Left lung (tissue), 14 donors: ENCODE measurements at places on chromosomes 1 and 21. TPM values are rescaled to one million over a fixed set of nuclear protein-coding genes. Genes with fewer than 3 reads are reported as not detected.
A peak's percentile ranks its signal among the peaks of the same experiment; 100 is the strongest.

DNA sequence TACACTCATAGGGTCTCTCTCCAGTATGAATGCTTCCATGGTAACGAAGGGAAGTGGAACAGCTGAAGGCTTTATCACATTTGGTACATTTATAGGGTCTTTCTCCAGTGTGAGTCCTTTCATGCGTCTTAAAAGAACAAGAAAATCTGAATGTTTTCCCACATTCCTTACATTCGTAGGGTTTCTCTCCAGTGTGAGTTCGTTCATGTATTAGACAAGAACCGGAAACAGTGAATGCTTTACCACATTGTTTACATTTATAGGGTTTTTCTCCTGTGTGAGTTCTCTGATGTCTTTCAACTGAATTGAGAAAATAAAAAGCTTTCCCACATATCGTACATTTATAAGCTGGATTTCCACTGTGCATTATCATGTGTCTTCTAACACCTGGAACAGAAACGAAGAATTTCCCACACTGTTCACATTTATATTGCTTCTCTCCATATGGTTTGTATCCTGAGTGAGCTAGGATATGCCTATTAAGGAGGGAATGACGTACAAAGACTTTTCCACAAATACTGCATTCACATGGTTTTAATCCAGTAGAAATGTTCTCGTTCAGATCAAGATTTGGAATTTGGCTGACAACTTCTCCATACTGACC is 3.4 kb downstream of the ZNF669 start:
- DNase-seq: no peak

Gene AQP10
- polyA plus RNA-seq: 0.13 TPM

DNA sequence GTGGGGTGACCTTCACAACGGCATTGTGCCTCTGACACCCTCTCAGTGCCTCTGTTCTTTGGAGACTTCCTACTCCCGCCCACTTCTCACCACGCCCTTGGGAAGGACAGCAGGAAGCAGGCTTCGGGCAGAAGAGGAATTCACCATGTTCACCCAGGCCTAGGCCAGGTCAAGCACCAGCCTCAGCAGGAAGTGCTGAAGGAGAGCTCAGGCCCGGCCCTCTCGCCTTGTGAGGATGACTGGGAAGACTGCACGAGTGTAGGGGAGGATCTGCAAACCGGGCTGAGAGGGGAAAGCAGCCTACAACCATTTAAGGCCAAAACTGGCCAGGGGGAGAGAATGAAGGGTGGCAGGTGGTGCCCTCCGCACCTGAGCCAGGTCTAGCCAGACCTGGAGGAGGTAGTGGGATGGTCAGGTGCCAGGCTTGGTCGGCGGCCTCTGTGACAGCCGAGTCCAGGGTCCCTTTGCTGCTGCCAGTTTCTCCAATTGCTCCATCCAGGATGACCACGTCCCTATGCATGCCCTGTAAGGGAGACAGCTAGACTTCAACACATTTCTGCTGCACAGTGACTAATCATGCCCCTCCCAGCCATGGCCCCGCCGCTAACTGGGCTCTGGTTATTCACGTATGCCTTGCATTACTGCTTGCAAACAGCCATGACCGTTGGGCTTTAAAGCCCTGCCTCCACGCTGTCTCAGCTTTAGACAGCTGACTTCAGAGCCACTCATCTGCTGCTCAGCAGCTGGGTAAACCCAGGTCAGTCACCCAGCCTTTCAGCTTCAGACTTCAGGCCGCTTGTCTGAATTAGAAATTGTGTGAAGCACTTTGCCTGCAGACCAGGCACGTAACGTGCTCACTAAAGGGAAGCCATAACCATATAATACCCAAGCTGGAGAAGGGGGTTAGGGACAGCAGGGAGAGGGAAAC is 8.9 kb downstream of the MRTO4 start:
- no peak for DNase-seq

Gene SGIP1
- polyA plus RNA-seq: 10.2 TPM

- DNase-seq: no peak
These were observed 135.3 kb downstream of the BRINP2 start for GRCh38 chr1:177306019-177306415.

Gene NME7
- 77.6 TPM for polyA plus RNA-seq

DNA sequence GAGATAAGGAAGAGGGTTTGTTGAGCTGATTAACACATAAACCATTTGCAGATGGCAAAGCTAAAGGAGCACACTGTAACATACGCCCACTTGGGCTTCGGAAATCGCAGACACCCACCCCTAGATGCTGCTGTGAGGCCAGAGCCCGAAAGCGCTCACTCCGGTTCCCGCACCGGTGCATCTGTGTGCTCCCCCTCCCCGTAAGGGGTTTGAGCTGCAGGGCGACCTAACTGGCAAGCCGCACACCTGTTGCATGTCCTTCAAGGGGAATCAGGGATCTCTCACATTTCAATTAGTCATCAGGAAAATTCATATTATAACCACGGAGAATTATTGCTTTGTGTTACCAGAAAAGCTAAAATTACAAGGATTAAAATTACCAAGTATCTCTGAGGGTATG is 1.4 kb upstream of the CFH start:
- DNase-seq: no peak

- no peak for DNase-seq
These were observed 10.7 kb downstream of the RCC1 start for GRCh38 chr1:28516518-28516956.

Gene FALEC
- polyA plus RNA-seq: 1.3 TPM

Gene NRAS
- polyA plus RNA-seq: 58.3 TPM

Gene GBP1
- 43.1 TPM for polyA plus RNA-seq

GRCh38 chr1:240122639-240123613 is 31.2 kb downstream of the FMN2 start:
- DNase-seq: peak; percentile 80

Gene LRRC39
- polyA plus RNA-seq: 2.7 TPM

Gene C8B
- polyA plus RNA-seq: not detected

GRCh38 chr1:11151826-11152612 is 37.1 kb upstream of the ANGPTL7 start:
- DNase-seq: no peak

GRCh38 chr1:164155347-164155746 is 403.6 kb upstream of the PBX1 start:
- no peak for DNase-seq
